Articular chondrocyte of knee joint (primary cell): ENCODE measurements at places on chromosomes 3 and 15. TPM values are rescaled to one million over a fixed set of nuclear protein-coding genes. Genes with fewer than 3 reads are reported as not detected.

TMEM108 gene
- total RNA-seq = under 0.01 TPM in 1 of 2 replicates, not detected in the other

C2CD4B gene
- total RNA-seq = 0.39 TPM in 1 of 2 replicates, not detected in the other

PRR20G gene
- total RNA-seq = not detected in 2 replicates

MYRIP gene
- 1.9 and 2.5 TPM in 2 replicates for total RNA-seq

AHSG gene
- 0.11 TPM in 1 of 2 replicates, not detected in the other for total RNA-seq

CDHR4 gene
- 0.13 TPM in 1 of 2 replicates, not detected in the other for total RNA-seq

NEO1 gene
- total RNA-seq = 27.3 and 28.6 TPM in 2 replicates
